Activated CD4-positive, alpha-beta T cell treated with anti-CD3 and anti-CD28 coated beads, Interleukin-2, amount 50 U/mL, for 16 hours (primary cell): ENCODE measurements at places on chromosomes 5 and 9.

- no peak for DNase-seq
Measured at GRCh38 chr5:24161559-24161958, 483.2 kb downstream of the CDH10 start.

GRCh38 chr5:168153263-168153875 is 138.1 kb upstream of the WWC1 start:
- no peak for DNase-seq

DNA sequence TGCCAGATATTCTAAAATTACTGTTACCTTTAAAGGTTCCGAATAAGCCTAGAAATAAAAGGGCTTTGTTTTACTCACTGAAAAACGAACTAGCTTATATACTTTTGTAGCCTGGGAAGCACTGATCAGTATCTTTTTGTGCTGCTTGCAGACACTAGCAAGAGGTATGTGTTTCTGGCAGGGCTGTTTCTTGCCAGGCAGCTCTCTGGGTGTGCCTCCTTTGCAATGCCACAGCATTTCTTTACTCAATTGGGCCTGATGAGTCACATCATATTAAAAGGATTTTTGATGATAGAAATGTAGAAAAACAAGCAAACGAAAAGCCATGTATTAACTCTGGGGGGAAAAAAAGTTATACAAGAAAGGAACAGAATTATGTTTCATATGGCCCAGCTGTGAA is 35.6 kb downstream of the CD180 start:
- peak; percentile 47 for DNase-seq

DNA sequence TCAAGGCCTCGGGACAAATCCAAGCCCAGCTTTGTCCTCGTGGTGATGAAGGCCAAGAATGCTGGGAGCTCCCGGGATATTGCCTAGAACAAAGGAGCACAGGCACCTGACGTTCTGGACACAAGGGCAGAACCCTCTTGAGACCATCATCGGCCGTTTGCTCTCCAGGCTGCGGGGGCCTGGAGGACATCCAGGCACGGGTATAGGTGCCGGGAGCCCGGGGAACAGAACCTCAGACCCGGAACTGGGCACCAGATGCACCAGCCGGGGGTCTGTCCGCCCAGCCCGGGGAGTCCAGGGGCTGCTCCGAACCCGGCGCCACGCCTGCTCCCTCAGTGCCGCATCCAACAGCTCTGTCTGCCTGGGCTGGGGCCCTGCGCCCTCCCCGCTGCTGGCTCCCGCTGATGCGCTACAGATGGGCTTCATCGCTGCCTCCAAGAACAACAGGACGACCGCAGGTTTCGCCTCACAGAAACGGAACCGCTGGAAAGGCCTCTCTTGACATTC is 88.0 kb downstream of the ADAMTS2 start:
- no peak for DNase-seq

DNA sequence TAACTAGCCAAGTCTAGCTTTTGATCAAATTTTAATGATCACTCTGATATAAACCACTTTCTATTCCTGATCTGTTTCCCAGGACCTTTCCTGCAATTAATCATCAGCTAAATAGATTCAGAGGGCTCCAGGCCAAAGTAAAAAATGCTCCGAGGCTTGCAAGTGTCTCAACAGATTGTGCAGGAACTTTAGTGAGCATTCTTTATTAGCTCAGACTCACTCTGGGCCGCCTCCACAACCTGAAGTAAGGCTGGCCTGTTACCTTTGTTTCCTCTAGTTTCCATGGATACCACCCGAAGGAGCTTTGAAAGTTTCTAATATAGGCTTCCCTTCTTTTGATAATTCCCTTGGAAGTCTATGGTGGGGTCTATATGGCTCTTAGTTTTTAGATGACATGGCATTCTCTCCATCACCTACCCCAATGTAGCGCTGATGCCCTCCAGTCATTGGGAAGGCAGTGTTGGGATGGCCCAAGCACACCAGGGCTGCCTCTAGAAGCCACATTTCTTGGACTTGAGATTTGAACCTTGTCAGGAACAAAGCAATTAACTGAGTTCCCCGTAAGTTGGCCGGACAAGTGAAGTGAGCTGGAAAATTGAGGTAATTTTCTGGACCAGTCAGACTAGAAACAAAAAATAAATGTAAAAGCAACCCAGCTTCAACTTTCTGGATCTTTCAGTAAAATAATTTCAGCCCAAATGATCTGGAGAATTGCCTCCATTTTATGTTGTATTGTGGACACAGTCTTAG is 97.6 kb upstream of the LHFPL2 start:
- no peak for DNase-seq

DNA sequence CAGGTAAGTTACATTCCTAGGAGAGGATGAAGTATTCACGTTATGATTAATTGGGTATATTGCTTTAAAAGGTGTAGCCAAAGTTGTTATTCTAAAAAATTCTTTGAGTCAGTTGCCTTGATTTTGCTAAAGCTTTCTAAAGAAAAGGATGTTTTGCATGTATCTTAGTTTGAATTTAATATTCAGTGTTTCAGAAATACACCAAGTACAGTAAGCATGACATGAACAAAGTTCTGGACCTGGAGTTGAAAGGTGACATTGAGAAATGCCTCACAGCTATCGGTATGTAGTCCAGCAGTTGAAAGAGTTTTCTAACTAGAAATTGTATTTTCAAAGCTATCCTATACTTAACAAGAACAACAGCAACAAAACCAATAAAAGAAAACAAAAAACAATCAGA is 14.2 kb downstream of the ANXA1 start:
- no peak for DNase-seq

- DNase-seq, result no peak
Measured at GRCh38 chr9:91187965-91188344, 173.8 kb downstream of the AUH start.

GRCh38 chr5:89276566-89277305 is 393.8 kb upstream of the MEF2C start:
- no peak for DNase-seq

DNA sequence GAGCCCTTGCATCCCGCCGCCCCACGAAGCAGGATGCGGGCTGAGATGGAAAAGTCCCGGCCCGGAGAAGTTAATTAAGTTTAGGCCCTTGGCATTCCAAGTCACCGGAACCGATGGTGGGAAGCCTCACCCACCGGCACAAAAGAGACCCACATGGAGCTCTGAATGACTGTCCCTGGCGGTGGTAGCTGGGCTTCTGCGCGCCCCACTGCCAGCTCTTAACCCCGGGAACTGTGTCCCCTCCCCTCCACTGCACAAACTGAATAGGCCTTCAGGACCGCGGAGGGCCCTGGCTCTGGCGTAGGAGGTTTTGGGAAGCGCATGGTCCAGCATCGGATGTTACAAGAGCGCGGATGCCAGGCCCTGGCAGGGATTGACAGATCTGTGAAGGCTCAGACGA is 291.1 kb upstream of the TUT7 start:
- no peak for DNase-seq

DNA sequence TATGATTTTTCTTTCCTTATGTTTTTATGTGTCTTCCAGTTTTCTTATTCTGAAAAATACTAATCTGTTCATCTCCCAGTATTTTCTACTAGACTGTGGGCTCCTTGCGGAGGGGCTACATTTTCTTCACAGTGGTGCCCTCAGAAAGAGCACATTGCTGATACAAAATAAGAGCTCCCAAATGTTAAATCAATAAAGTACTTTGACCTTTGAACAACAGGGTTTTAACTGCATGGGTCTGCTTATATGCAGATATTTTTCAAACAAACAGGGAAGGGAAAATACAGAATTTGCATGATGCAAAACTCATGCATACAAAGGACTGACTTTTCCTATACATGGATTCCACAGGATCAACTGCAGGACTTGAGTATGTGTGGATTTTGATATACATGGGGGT is 79.9 kb upstream of the ACO1 start:
- no peak for DNase-seq

GRCh38 chr5:22947921-22948320 is 94.8 kb upstream of the CDH12 start:
- DNase-seq, result no peak

DNA sequence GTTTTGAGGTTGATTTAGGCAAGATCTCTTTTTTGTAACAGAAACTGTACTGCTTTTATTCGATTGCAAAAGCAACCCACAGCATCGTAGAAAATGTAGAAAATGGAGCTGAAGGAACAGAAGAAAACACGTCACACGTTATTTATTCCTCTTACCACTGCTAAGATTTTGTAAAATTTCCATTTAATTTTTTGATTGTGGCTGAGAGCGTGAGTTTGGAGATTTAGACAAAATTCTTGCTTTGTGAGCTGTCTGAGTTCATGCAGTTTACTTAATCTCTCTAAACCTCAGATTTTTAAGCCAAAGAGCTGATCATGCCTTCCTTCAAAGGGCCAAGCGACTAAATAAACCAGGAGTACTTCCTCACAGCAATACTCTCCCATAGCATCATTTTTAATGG is 24.8 kb downstream of the DPYSL3 start:
- no peak for DNase-seq

GRCh38 chr5:43041669-43042175 is 1.6 kb upstream of the ANXA2R start:
- DNase-seq, result peak; percentile 67

DNA sequence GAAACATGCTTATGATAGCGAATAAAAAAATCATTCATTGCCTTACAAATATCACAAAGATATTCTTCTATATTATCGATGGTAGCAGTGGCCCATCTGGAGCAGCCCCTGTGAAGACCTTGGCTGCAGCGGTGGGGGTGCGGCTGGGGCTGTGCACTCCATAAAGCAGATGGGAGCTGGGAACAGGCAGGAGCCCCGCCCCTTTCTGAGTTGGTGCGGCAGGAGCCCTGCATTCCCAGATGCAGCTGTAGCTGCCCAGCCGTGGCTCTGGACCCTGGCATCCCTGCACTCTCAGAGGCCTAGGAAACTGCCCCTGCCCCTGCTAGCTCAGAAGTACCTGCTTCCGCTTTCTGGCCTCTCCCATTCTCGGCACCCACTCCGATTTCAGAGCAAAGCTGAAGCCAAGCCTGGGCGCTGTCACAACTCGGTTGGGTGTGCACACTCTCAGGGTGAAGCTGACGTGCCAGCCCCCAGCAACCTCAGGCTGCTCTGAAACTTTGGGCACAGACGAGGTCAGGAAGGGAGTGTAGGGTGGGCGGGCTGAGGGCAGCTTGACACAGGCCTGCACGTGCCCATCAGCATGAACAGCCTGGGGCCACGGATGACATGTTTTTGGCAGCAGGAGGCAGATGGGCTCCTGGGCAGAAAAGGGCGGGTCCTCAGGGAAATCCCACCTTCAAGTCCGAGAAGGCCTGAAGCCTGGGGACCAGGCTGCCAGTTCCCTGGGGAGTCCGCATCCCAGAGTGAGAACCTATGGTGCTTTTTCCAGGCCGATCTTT is 1440.8 kb upstream of the ACO1 start:
- DNase-seq, result no peak

DNA sequence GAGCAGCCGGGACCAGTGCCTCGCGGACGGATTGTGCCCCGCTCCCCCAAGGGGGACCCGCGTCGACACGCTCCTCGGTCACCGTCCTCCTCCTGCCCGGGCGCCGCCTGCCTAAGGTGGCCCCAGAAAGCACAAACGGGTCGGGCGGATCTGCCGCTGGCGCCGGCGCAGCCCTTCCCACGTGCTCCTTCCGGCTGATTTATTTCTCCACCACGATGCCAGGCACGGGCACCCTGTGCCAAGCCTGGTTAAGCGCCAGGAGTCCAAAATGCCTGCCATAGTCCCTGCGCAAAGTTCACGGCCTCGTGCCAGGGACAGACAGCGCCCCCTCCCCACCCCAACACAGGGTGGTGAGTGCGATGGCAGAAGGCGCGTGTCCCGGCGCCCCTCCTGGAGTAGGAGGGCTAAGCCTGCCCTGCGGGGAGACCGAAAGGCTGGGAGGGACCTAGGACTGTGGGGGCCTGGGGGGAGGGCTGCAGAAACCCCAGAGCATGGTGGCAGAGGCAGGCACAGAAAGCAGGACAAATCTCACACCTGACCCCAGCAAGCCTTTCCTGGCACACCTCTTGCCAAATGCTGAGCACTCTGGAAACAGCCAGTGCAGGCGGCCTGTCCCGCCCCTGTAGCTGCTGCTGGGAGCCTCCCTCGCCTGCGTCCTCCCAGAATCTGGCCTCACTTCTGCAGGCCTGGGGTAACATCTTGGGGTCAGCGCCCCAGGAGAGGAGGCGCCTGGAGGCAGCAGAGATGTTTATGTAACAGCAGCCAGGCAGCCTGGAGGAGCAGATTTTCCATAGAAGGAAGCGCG is 1.1 kb upstream of the NOTCH1 start:
- peak; percentile 74 for DNase-seq

GRCh38 chr5:179345433-179346321 is at the start of gene ADAMTS2:
ADAMTS2 (minus strand) TSS chr5:179345461; CDS start chr5:179345328, 133 bp downstream.
- DNase-seq, result no peak

- no peak for DNase-seq
Measured at GRCh38 chr9:114056527-114056926, 21.6 kb downstream of the AMBP start.

GRCh38 chr5:36238502-36239295 is 3.0 kb downstream of the NADK2 start:
- DNase-seq, result no peak

- peak; percentile 85 for DNase-seq
Measured at GRCh38 chr5:18745988-18746615, 1111.8 kb downstream of the TAF11L14 start.

- DNase-seq, result no peak
Measured at GRCh38 chr5:82421119-82421518, 143.0 kb upstream of the RPS23 start.

DNA sequence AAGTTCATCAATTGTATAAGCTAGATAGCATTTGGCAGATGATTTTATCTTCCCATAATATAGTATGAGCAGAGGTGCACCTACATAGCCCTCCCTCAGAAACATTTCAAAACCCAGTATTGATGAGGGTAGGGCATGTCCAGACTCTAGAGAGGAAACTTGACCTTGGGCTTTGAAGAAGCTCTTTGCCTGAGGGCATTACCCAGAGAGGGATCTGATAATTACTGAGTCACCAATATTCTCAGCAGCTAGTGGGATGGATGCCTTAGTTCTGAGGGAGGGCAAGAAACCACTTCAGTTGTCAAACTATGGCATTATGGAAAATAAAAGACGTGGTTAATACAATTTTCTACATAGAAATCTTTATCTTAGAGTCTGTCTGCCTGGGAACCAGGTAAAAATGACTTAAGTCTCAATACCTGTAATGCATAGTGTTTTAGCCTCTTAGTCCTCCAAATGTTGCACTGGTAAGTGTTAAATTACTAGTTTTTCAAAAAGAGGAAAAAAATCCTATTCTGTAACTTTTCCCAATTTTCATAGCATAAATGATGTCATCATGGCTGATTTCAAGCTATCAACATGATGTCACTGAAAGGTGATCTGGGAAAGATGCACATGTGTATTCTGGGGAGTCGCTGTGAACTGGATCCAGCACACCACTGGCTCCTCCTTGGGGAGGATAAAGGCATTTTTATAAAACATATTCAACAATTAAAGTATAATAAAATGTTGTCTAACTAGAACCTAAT is 809.0 kb downstream of the KCTD16 start:
- no peak for DNase-seq

GRCh38 chr9:99807276-99807852 is 14.3 kb upstream of the NR4A3 start:
- DNase-seq, result peak; percentile 67

- DNase-seq, result no peak
Measured at GRCh38 chr5:137115152-137115551, 384.0 kb downstream of the SPOCK1 start.

GRCh38 chr5:31888564-31888963 is 249.6 kb downstream of the PDZD2 start:
- no peak for DNase-seq
